ENCODE measurements at places on chromosomes 1 and 21.
A peak's percentile ranks its signal among the peaks of the same experiment; 100 is the strongest.

DNA sequence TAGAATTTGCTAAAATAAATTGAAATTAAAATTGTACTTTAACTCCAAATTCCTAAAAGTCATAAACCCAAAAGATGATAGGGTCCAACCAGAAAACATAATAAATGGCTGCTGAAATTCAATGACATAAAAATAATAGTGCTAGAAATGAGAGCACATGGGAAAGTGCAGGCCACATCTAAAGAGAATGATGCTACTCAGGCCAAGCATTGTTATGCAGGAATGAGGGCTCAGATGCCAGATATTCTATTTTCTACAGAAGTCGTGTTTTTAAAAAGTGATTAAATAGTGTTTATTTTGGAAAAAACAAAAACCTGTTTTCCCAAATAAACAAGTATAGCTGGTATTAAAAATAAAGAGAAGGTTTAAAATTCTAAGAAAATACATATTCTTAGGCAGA, 234.4 kb downstream of the KCNT2 start:
- DNase-seq, result no peak

DNA sequence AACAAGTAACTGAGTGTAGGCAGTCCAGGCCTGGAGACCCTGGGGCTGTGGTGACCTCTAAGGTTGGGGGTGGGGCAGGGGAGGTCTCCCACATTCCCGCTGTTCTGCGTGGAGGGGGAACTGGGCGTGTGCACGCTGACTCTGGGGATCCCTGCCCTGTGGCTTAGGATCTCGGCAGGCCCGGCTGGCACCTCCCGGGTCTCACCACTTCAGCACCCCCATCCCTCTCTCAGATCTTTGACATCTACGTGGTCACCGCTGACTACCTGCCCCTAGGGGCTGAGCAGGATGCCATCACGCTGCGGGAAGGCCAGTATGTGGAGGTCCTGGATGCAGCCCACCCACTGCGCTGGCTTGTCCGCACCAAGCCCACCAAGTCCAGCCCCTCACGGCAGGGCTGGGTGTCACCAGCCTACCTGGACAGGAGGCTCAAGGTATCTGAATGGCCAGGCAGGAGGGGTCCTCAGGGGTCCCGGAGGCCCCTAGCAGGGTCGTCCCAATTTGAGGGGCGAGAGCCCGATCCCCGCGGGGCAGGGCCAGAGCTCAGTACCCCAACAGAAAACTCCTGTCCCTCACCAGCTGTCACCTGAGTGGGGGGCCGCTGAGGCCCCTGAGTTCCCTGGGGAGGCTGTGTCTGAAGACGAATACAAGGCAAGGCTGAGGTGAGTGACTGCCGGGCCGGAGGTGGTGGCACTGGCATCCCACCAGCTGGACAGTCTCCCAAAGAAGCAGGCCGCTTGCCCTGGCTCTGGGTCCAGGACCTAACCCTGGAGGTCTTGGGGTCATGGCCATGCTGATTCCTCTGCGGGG, 68.7 kb downstream of the TRIM11 start:
- DNase-seq, result no peak

DNA sequence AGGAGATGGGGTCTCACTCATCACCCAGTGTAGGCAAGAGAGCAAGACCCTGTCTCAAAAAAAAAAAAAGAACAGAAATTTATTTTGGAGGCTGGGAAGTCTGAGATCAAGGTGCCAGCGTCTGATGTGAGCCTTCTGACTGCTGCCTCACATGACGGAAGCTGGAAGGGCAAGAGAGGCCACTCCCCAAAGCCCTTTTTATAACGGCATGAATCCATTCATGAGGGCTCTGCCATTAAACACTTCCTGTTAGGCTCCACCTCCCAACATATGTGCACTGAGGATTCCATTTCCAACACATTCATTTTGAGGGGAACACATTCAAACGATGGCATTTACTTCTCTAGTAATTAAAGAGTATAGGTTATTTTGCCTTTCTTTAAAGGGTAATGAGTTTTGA, 50.9 kb upstream of the C1orf198 start:
- DNase-seq, result no peak

DNA sequence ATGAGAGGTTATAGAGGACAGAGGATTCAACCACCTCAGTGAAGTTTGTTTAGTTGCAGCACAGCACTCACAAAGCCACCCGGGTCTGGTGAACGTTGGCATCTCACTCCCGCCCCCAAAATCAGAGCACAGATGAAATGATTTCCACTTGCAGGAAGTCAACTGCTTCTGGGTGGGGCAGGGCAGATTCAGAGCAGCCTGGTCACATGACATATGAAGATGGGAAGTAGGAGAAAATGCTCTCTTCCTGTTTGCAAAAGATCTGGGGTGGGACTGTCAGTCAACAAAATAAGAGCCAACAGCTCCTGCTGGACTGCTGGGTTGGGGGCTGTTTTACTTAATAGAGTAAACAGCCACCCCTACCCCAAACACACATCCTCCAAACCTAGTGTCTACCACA, 43.2 kb downstream of the LRRC71 start:
- no peak for DNase-seq

DNA sequence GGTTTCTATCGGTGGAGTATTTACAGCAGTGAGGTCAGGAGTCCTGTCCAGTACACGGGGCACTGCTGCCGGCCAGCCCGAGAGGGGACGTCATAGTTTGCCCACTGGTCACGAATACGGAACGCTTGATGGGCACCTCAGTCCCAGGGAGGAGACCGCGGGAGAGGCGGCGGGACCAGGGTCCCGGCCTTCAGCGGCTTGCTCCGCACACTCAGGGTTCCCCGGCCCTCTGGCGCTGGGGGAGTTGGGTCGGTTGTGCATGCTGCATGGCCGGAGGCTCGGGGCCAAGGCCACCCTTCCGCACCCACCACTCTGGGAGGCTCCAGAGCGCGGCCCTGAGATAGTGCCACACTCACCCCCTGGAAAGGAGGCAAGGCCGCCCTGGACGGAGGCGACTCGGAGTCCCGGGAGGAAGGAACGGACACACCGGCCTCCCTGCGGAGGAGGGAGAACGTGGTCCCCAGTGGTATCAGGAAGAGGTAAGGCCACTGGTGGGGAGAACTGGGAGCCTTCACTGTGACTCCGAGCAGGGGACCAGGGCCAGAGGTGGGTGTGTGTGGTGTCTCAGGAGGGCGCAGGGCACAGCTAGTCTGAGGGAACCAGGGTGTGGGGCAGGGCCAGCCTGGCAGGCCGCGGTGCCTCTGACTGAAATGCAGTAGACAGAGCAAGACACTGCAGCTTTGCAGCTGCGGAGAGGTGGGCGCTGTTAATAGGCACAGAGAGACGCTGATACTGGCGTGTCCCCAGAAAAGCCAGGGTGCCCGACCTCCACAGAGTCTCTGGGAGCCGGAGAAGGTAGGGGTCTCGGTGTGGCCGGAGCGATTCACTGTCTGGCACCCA, 28.6 kb upstream of the PRSS38 start:
- no peak for DNase-seq

DNA sequence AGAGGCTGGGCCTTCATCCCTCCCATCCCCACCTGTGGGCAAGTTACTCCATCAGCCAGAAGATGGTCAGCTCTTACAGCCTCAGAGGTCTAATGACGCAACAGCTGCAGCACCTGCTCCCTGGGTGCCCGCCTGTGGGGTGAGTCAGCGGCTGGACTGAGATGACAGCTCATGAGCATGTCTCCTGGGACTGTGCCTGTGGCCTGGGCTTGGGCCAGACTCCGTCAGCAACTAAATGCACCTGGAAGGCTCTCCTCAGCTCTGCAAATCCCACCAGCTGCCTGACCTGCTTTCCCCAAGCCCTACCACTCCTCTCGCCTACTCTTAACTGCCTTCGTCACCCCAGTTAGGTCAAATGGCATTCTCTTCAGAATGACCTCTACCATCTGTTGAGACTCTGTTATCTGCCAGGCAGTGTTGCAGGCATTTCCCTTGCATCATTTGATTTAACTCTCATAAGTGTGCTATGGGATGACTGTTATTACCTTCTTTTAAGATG, 47.7 kb downstream of the ETS2 start:
- no peak for DNase-seq

DNA sequence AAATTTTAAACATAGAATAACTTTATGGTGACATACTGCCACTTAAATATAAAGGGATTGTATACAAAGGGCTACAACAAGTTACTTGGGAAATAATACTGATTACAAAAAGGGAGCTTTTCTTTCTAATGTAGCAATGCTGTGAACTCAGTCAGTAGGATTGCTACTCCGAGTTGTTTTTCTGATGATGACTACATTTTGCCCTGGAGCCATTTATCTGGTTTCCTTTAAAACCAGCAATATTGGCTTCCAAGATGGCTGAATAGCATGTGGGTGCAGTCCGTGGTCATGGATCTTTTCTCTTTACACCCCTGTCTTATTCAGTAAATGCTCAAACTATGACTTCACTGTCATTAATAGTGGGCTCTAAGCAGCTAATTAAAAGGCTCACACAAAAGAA, 92.6 kb upstream of the NEK7 start:
- DNase-seq, result no peak

GRCh38 chr1:18967066-18967690, 10.7 kb upstream of the IFFO2 start:
- no peak for DNase-seq

- DNase-seq, result peak; percentile 53
Observed at GRCh38 chr1:916173-917075, 7.3 kb upstream of the SAMD11 start.

GRCh38 chr1:202798260-202798659, 10.0 kb downstream of the KDM5B start:
- DNase-seq, result no peak
